H1 (cell line): ENCODE measurements at places on chromosomes 4 and X.

- no peaks in the 10 kb centered on the region for H3K27me3 ChIP-seq
- H3K4me3 ChIP-seq = no peak overlapping the region
- H3K27ac ChIP-seq = no peak overlapping the region
- DNase-seq = no peak
- H3K4me1 ChIP-seq = no peaks in the 10 kb centered on the region
- H3K36me3 ChIP-seq = no peaks in the 10 kb centered on the region
Measured at GRCh38 chr4:18227880-18228279, 206.3 kb upstream of the LCORL start.

GRCh38 chr4:114688059-114688458 lies 89.5 kb downstream of the UGT8 start:
- no peaks in the 10 kb centered on the region for H3K27me3 ChIP-seq
- H3K4me3 ChIP-seq = no peak overlapping the region
- no peak overlapping the region for H3K27ac ChIP-seq
- no peak for DNase-seq
- no peaks in the 10 kb centered on the region for H3K4me1 ChIP-seq

- H3K36me3 ChIP-seq = no peaks in the 10 kb centered on the region
- no peak overlapping the region for H3K27ac ChIP-seq
- peaks cover 1% of the 10 kb centered on the region for H3K27me3 ChIP-seq
- H3K4me3 ChIP-seq = no peak overlapping the region
- no peak for DNase-seq
- no peaks in the 10 kb centered on the region for H3K4me1 ChIP-seq
Measured at GRCh38 chr4:177638871-177639270, 196.6 kb upstream of the AGA start.

DNA sequence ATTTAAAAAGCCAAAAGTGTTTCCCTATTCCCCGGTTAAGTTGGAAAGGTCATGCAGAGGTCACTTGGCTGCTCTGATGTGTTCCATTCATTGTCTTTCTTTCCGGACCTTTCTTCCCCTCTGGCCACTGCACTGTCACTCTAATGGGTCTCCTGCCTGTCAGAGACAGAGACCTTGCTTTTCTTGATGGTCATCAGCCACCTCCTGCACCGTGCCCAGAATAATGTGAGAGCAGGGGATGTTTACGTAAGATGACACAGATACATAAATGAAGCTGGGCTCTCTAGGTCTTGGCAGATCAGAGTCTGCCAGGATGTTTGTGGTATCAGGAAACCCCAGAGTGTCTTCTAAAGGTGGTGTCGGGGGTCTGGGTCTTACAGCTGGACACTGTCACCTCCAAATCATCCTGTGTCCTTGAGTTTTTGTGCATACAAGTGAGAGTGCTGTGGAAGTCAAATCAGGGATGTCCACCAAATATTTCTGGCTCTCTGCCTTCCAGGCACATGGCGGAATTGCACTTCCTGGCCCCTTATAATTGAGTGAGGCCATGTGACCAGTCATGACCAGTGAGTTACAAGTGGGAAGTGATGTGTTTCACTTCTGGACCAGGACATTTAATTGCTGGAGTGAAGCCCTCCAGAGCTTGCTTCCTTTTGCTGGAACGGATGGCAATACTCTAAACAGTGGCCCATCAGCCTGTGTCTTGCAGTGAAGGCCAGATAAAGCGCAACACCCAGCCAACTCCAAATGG lies 130.6 kb upstream of the ATP6AP2 start:
- no peaks in the 10 kb centered on the region for H3K27me3 ChIP-seq
- no peaks in the 10 kb centered on the region for H3K4me1 ChIP-seq
- no peak for DNase-seq
- no peak overlapping the region for H3K27ac ChIP-seq

DNA sequence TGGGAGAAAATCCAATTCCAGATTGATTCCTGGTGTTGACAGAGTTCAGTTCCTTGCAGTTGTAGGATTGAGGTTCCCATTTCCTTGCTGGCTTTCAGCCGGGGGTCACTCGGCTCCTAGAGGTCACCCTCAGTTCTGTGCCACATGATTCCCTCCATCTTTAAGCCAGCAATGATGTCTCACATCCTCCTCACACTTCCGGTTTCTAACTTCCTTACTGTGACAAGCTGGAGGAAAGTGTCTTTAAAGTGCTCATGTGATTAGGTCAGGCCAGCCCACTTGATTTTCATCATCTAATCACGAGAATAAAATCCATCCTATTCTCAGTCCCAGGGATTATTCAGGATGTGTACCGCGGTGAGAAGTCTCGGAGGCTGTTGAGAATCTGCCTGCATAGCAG lies 19.4 kb upstream of the SMIM31 start:
- H3K27me3 ChIP-seq = no peaks in the 10 kb centered on the region
- H3K36me3 ChIP-seq = no peaks in the 10 kb centered on the region
- no peak overlapping the region for H3K27ac ChIP-seq
- H3K4me3 ChIP-seq = no peak overlapping the region
- no peak for DNase-seq

DNA sequence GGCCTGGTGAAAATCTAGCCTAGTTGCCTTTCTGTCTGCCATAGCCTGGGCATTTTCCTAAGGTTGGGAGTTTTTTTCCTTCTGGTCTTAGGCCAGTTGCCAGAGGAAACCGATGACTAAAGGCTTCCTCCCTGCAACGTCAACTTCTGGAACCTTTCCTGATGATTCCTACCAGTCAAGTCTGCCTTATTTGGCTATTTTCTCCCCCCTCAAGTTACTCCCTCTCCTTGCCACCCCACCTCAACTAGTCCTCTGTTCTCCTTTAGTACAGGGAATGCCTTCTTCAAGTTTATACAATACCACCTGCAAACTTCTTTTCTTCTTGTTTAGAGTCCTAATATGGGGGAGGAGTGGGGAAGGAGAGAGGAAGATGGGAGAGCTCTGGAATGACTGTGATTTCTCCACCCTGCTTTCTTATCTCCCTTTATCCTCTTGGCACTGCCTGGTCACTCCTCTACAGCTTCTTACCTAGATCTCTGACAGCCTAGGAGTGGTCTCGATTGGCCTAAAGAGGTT lies 10.6 kb downstream of the MSN start:
- no peaks in the 10 kb centered on the region for H3K4me1 ChIP-seq
- no peaks in the 10 kb centered on the region for H3K36me3 ChIP-seq
- H3K27ac ChIP-seq = no peak overlapping the region
